Stimulated activated CD4-positive, alpha-beta T cell treated with anti-CD3 and anti-CD28 coated beads, TNF-alpha, amount 100 ng/mL, for 24 hours (primary cell): ENCODE measurements at places on chromosomes 13 and 19.
A peak's percentile ranks its signal among the peaks of the same experiment; 100 is the strongest.

DNA sequence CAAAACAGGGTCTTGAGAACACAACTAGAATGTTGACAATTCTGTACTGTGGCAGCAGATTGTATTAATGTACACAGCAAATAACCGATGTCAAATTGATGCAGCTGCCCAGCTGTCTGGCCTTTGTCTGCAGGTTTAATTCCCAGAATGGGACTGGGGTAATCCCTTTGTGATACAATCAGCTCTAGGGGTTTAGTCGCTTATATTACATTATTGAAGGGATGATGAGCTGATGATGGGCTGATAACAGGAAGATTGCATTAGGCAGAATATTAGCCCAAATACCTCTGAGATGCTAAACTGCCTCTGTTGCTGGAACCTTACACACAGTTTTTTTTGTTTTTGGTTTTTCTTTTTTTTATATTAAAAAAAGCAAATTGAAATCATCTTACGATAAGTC lies 265.0 kb downstream of the RBM26 start:
- no peak for DNase-seq

DNA sequence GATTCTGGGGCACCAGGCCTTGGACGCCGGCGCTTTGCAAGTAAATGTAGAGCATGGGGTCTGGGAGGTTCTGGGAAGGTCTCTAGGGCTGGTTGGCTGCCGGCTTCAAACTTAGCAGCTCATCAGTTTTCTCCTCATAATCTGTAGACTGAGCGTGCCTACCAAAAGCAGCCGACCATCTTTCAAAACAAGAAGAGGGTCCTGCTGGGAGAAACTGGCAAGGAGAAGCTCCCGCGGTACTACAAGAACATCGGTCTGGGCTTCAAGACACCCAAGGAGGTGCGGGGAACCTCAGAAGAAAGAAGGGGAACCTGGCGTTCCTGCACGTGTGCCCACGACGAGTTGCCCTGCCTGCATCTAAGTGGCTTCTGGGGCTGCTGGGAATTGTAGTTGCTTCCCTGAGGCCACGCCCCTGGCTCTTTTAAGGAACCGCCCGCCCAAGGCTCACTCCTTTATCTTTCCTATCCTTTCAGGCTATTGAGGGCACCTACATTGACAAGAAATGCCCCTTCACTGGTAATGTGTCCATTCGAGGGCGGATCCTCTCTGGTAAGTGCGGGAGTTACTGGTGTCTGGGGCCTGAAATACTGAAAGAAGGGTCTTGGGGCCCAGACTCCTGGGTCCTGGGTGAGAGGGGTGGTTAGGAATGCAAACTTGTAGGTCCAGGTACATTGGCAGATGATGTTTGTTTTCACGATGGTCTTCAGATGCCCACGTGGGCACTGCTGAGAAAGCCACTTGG lies 984 bp downstream of the RPS11 start:
- DNase-seq = peak; percentile 75

DNA sequence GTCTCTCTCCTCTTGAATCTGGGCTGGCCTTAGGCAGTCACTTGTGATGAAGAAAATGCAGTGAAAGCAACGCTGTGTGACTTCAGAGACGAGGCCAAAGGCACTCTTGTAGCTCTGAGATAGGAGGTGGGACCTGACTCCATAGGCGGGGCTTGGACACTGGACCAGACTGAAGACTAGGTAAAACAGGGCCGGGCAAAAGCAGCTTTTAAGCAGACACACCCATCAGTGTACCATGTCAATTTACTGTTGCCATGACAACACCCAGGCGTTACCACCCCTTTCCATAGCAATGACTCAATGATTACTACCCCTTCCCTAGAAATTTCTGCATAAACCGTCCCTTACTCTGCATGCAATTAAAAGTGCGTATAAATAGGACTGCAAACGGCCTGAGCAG lies 6.6 kb upstream of the EID2 start:
- DNase-seq = no peak

GRCh38 chr13:37366044-37366770 lies 232.4 kb downstream of the POSTN start:
- no peak for DNase-seq

GRCh38 chr19:11745869-11746268 lies 7.1 kb upstream of the ZNF823 start:
- DNase-seq = no peak

DNA sequence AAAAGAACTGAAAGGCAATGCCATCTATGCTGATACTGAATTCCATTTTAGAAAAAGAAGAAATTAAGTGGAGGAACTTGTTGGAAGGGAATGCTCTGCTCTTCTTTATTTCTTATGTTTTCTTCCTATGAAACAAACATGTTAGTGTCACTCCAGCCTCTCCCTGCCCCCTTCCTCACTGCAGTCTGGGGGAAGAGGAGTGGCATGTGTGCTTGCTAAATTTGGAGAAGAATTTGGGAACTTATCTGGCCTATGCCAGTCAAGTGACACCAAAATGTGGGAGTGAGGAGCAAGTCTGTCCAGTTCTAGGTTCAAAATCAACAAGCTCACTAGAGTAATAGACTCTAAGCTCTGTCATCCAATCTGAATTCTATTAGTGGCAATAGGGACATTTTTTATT lies 214.6 kb downstream of the RBM26 start:
- DNase-seq = no peak

DNA sequence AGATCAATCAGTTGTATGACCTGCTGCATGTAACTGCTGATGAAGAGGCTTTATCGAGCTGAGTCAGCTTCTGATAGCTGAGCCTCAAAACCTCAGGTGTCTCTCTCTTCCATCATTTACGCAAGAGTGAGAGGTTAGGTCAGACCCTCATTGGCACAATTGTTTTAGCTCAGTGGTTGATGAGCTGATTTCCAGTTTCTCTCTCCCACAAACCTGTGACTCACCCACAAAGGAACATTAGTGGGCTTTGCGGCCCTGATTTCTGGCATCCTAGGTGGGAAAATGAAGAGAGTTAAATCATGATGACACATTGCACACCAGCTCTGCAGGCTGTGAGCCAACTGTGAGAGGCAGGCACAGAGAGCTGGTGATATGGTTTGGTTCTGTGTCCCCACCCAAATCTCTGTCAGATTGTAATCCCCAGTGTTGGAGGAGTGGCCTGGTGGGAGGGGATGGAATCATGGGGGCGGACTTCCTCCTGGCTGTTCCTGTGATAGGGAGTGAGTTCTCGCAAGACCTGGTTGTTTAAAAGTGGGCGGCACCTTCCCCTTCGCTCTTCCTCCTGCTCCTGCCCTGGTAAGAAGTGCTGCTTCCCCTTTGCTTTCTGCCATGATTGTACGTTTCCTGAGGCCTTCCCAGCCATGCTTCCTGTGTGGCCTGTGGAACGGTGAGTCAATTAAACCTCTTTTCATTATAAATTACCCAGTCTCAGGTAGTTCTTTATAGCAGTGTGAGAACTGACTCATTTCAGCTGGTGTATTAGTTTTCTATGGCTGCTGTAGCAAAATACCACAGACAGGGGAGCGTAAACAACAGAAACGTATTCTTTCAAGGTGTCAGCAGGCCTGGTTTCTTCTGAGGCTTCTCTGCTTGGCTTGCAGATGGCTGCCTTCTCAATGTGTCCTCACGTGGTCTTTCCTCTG lies 33.5 kb upstream of the TMTC4 start:
- peak; percentile 9 for DNase-seq

GRCh38 chr13:102311419-102311796 lies 90.4 kb downstream of the FGF14 start:
- no peak for DNase-seq

DNA sequence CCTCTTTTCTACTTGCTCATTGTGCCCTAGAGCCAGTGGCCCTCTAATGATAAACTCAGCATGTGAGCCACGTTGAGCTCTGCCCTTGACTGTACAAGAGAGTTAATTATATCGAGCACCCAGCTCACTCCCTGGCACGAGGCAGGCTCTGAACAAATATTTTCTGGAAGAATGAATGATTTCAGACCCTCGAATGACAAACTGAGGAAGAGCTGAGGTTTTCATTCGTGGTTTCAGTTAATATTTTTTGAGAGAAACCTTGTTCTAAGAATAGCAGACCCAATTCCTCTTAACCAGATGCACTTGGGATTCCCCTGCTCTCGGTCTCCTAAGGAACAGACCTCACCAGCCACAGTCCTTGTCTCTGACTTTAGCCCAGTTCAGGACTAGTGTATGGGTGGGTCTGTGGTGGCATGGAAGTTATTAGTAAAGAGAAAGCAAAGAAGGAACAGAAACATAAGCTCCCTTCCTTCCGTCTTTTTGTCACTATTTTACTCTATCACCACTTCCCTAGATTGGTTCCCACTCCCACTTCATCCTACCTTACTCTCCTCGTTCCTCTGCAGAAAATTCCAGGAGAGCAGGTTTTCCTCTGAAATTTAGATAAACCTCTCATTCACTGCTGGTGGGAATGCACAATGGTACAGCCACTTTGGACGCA lies 22.1 kb upstream of the WDFY2 start:
- DNase-seq = no peak

- no peak for DNase-seq
Observed at GRCh38 chr13:30907121-30907861, 1.2 kb downstream of the MEDAG start.

GRCh38 chr13:96678801-96679200 lies 315.5 kb downstream of the OXGR1 start:
- DNase-seq = no peak

- DNase-seq = no peak
Observed at GRCh38 chr19:40862333-40862732, 12.1 kb upstream of the CYP2A6 start.

GRCh38 chr13:35163674-35164073 lies 221.6 kb downstream of the NBEA start:
- DNase-seq = no peak

DNA sequence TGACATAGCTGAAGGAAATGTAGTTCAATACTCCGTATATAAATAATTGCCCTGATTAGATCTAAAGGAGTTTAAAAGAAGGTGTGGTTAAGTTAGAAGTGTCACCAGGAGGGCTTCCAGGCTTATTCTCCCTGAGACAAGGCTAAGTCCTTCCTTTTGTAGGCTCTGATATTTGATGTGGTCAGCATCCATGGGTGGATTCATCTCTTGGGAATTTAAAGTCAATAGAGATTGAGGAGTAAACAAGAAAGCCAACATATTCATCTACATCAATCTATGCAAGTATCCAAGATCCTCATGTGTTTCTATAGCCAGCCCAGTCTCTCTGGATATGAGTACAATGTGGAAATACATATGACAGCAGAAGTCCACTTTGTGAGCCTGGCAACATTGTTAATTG lies 76.8 kb downstream of the KCTD12 start:
- no peak for DNase-seq

DNA sequence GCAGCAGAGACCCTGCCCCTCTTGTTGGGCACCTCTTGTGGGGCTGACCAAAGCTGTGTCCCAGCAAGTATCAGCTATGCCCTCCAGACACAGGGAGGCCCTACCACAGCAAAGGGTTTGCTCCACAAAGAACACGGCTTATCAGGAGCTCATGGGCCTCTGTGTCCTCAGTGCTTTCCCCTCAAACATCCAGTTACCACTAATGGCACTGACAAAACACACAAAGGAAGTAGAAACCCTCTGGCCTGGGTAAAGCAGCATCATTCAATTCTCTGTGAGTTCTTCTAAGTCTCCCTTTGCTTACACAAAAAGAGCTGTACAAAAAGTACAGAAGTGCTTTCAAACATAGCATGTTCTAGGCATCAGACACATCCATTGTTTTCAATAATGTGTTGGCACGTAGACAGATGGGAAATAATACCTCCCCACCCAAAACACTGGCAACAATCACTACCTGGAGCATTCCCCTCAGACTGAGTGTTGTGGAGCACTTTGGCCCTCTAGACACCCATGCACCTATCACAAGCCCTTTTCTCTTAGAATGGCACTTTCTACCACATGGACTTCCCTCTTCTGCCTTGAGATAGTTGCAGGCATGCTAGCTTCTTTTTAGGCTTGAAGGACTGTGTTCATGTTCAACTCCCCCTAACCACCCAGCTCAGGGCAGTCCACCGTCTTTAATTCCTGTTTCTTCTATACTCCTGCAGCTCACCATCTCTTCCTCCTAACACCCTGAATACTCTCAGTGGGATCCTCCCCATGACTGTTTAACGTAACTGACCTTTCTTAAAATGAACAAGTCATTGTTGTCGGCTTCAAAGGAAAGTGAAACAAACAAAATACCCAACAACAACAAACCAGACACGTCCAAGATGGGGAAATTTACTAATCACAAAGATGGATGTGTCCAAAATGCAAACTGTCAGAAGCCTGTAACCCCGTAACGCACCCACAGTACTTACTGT lies 43.5 kb downstream of the ATP7B start:
- DNase-seq = no peak

DNA sequence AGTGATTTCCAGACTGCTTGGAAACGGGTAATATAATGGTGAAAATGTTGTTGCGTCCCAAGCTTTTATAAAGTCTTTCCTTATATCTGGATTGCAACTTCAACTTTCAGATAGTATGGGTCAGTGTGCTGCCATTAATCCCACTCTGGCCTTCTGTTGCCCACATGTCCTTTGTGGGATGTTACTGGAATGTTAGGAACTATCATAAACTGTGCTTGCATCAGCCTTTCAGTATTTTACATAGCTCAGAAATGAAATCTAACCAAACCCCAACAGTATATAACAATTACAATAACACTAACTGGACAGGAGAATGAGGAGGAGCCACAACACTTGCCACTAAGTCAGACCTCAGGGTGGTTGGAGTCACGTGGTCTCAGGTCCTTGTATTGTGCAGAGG lies 78.9 kb downstream of the LNX2 start:
- DNase-seq = no peak
